ENCODE measurements at places on chromosomes 2 and 18. TPM values are rescaled to one million over a fixed set of nuclear protein-coding genes. Genes with fewer than 3 reads are reported as not detected.

PARD3B gene
- 19.1 TPM for total RNA-seq

UGT1A4 gene
- total RNA-seq, result not detected

LINC00305 gene
- total RNA-seq, result not detected

ANKRD62 gene
- not detected for total RNA-seq

PRKAG3 gene
- total RNA-seq, result 4.1 TPM

HADHB gene
- 129 TPM for total RNA-seq

ERICH2 gene
- not detected for total RNA-seq

SH3RF3 gene
- total RNA-seq, result 2.0 TPM

CD8B gene
- total RNA-seq, result not detected

ALPP gene
- total RNA-seq, result not detected

TLX2 gene
- total RNA-seq, result not detected

AGFG1 gene
- 33.2 TPM for total RNA-seq

DIPK1C gene
- total RNA-seq, result not detected

CNTNAP5 gene
- total RNA-seq, result not detected

NT5DC4 gene
- total RNA-seq, result not detected

PKP4 gene
- 25.8 TPM for total RNA-seq

GCG gene
- not detected for total RNA-seq

HSPE1 gene
- 102 TPM for total RNA-seq

RNF152 gene
- 33.3 TPM for total RNA-seq

AKAIN1 gene
- total RNA-seq, result not detected

VWA3B gene
- not detected for total RNA-seq

TRIM54 gene
- total RNA-seq, result not detected

DPYSL5 gene
- total RNA-seq, result not detected

NEUROD1 gene
- total RNA-seq, result not detected

HOXD8 gene
- total RNA-seq, result 0.23 TPM

KCNS3 gene
- 0.70 TPM for total RNA-seq

GPR75 gene
- total RNA-seq, result 1.4 TPM

KIAA2012 gene
- total RNA-seq, result under 0.01 TPM

CFAP65 gene
- total RNA-seq, result not detected

C2orf80 gene
- not detected for total RNA-seq

TWIST2 gene
- total RNA-seq, result 171 TPM

CFC1 gene
- total RNA-seq, result not detected

GPR55 gene
- total RNA-seq, result not detected

SPEG gene
- 9.1 TPM for total RNA-seq

UGP2 gene
- 80.5 TPM for total RNA-seq

RESP18 gene
- total RNA-seq, result not detected

ASB3 gene
- total RNA-seq, result 26.2 TPM

IL18RAP gene
- total RNA-seq, result not detected

MC5R gene
- not detected for total RNA-seq

UGT1A3 gene
- total RNA-seq, result not detected

ANKRD30BL gene
- not detected for total RNA-seq

NEB gene
- 0.94 TPM for total RNA-seq

TOGARAM2 gene
- not detected for total RNA-seq

VSNL1 gene
- total RNA-seq, result 0.23 TPM

VWC2L gene
- not detected for total RNA-seq

TNFRSF11A gene
- 0.68 TPM for total RNA-seq

CD8B2 gene
- total RNA-seq, result 0.23 TPM

CYP27A1 gene
- total RNA-seq, result 25.6 TPM

GRB14 gene
- total RNA-seq, result 7.5 TPM

SPR gene
- 32.2 TPM for total RNA-seq

ANKAR gene
- total RNA-seq, result 4.4 TPM

HOXD13 gene
- not detected for total RNA-seq

TSPYL6 gene
- total RNA-seq, result not detected

SCYGR4 gene
- not detected for total RNA-seq

RNF103 gene
- total RNA-seq, result 11.0 TPM

SIGLEC15 gene
- 1.4 TPM for total RNA-seq

GREB1 gene
- 2.1 TPM for total RNA-seq

TRIM43 gene
- not detected for total RNA-seq

CKAP2L gene
- 2.1 TPM for total RNA-seq
